ENCODE measurements at places on chromosomes 2 and 18.
A peak's percentile ranks its signal among the peaks of the same experiment; 100 is the strongest.

- DNase-seq, result no peak
Observed at GRCh38 chr2:158266111-158266510, 164.4 kb downstream of the UPP2 start.

DNA sequence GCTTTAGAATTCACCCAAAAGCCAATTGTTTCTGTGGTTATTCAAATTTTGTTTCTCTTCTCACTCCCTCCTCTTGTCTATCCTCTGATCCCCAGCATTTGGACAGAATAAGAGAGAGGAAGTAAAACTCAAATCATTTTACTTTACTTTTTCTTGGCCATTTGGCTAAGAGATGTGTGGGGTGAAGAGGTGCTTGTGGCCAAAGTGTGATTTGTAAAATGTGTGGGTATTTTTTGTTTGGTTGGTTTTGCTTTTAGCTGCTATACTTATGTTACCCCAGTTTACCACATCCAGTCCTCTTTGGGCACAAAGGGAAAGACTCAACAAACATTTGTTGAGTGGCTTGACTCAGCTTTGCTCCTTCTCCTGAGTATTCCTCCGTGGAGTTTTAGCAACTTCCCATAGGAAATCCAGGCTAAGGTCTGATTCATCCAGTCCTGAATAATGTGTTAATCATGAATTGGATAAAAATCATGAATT is 109.1 kb upstream of the CYP1B1 start:
- DNase-seq, result no peak

GRCh38 chr18:56000041-56000440 is 412.0 kb upstream of the TCF4 start:
- DNase-seq, result peak; percentile 20

GRCh38 chr18:43917520-43917919 is 640.2 kb upstream of the SYT4 start:
- no peak for DNase-seq

- no peak for DNase-seq
Observed at GRCh38 chr2:223227338-223227737, 175.3 kb downstream of the KCNE4 start.

GRCh38 chr2:23681356-23682140 is 245.4 kb downstream of the ATAD2B start:
- no peak for DNase-seq

GRCh38 chr2:174465327-174465726 is 21.5 kb downstream of the GPR155 start:
- peak; percentile 24 for DNase-seq
